ENCODE measurements at places on chromosomes 7 and 10.

DNA sequence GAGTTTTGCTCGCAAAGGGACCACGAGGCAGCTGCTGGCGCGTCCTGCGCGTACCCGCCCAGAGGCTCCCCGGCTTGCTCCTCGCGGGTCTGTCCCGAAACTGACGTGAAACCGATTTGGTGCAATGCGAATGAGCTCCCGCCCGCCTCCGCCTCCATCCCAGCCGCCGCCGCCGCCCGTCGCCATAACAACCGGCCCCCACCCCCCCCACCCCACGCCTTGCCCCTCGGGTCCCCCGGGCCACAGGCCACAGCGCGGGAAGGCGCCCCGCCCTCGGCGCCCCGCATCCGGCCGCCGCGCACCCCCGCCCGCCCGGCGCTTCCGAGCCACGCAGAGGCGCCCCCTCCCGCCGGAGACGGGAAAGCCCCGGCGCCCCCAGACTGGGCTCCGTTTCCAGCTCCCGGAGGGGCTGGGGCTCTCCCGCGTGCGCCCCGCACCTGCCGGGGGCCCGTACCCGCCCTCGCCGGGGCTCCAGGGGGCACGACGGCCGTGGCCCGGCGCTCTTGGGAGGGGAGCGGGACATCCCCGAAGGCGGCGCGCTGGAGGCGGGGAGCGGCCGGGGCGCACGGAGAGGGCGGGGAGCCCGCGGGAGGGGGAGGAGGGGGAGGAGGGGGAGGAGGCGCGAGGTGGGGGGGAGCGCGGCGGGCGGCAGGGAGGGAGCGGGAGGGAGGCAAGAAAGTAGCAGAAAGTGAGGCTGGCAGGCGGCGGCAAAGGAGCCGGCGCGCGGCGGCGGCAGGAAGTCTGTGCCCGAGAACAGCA lies at the start of gene CAMK1D:
Gene CAMK1D, plus strand, starts transcription at position 678 of the 759 bp plus-strand sequence.
- peak; percentile 84 for DNase-seq

GRCh38 chr10:131576341-131577177 lies 265.0 kb upstream of the TCERG1L start:
- no peak for DNase-seq

DNA sequence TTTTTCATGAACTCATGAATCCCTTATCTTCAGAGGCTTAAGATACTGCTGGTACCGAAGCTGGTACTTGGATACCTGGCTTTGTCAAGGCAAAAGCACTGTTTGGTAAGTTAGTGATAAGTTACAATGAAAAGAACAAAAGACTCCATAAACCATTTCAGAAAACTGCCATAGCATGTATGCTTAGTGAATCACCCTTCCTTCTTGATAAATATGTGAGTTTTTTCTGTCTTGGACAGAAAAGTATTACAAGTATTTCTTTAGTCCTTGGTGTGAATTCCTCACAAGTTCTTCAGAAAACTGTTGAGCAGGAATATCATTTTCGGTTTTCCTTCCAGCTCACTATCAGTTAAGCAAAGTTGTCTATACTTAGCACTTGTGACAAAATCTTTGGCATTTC lies 25.6 kb downstream of the PUS7 start:
- DNase-seq, result no peak

GRCh38 chr10:50314169-50315071 lies 63.1 kb upstream of the ASAH2 start:
- DNase-seq, result no peak

DNA sequence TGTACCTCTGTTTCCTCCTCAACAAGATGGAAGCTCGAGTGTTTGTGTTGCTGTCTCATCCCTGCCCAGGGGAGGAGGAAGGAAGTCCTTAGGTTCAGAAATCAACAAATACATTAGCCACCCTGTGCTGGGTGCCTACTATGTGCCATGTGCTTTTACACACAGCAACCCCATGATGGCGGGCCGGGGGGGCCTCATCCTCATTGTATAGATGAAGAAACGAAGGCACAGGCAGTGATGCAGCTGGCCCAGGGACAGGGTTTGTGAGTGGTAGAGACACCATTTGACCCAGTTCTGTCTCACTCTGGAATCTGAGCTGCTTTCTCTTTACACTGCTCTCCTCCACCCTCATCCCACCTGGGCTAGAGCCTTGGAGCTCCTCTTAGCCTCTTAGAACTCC lies 1.9 kb upstream of the CALHM2 start:
- no peak for DNase-seq

GRCh38 chr10:115001506-115002381 lies 63.7 kb downstream of the TRUB1 start:
- no peak for DNase-seq

GRCh38 chr10:11667756-11668155 lies 56.3 kb upstream of the USP6NL start:
- DNase-seq, result no peak

GRCh38 chr10:97042716-97043562 lies 142.8 kb downstream of the SLIT1 start:
- DNase-seq, result no peak

- no peak for DNase-seq
These were observed 41.3 kb upstream of the ATXN7L1 start for GRCh38 chr7:105917659-105918058.

GRCh38 chr7:42492920-42493319 lies 255.9 kb upstream of the GLI3 start:
- no peak for DNase-seq

- DNase-seq, result no peak
These were observed 70.6 kb upstream of the AKR1E2 start for GRCh38 chr10:4755286-4755989.

DNA sequence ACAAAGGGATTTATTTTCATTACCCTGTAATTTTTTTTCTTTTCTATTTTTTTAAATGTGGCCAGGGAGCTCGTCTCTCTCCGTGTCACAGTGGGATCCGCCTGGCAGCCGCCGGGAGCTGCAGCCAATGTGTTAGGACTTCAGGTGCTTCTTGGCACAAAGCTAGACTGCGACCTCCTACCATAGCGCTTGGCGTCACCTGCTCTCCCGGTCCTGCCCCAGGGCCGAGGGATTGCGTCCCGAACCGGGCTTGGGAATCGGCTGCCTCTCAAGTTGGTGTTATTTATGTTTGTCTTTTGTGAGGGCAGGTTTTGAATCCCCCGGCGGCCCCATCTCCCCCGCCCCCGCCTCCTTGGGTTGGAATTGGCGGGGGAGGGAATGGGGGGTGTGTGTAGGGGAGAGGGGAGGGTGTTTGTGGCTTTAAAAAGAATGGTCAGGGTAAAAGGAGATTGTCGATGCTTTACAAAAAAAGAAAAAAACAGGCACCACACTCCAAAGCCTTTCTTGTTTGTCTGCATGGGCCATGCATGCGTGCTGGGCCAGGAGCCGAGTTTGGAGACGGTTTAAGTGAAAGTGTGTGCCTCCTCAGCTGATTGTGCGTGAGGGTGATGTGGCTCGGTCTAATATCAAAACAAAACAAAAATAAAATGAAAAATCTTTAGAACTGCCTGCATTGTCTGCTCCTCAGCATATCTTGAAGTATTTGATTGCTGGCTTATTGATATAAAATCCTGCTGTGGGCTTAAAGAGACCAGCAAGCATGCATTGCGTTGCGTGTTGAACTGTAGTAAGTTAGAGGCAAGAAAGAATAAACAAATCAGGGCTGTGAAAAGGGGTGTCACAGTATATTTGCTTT lies 1.2 kb downstream of the PPP1R9A start:
- DNase-seq, result no peak

DNA sequence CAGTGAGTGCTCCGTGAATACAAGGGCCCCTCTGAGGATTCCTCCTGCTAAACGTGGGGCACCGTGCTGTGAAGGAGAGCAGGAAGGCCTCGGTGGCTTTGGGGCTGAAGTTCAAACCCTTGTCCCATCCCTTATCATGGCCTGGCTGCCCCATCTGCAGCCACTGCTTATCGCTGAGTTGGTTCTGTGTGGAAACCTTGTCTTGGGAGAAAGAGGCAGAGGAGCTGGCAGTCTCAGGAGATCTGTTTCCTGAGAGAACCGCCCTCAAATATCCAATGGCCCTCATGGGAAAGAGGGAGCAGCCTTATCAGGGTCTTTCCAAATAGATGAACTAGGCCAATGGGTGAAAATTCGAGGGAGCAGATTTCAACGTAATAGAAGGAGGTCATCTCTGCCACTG lies 52.0 kb upstream of the NRF1 start:
- DNase-seq, result no peak

- DNase-seq, result no peak
These were observed 6.9 kb upstream of the ZKSCAN1 start for GRCh38 chr7:100008525-100008924.

GRCh38 chr7:519484-520390 lies at the start of gene PDGFA:
Gene PDGFA, minus strand, starts transcription at chr7:519846. Its CDS starts 845 bp downstream, at chr7:519001.
- peak; percentile 36 for DNase-seq

DNA sequence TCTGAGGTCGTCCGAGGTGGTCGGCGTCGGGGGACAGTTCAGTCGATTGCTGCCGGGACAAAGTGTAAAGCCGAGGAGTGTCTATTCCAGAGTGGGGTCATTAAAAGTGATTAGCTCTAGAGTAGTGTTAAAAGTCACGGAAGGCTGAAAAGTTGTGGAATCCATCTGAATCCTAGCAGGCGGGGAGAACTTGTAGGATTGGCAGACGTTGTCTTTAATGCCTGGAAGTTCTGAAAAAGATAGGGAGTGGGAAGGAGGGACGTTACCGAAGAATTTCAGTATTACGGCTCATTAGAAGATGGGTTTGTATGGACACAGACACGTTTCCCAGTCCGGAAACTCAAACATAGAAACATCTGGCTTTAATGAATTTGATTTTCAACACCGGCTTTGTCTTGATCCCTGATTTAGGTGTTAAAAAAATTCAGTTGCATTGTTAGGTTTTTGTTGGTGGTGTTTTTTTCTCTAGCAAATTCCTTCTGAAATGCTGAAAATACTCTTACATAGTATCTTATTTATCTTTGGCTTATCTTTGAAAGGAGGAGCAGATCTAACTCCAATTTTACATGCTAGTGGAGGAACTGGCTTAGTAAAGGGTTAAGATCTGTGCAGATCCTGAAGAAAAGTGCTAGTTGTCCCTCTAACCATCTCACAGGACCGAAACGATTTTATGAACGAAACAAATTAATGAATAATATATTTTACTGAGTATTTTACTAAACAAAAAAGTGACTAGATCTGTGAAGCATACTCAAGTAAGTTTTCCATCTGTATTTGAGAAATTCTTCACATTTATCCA lies 900 bp downstream of the MKLN1 start:
- DNase-seq, result no peak

DNA sequence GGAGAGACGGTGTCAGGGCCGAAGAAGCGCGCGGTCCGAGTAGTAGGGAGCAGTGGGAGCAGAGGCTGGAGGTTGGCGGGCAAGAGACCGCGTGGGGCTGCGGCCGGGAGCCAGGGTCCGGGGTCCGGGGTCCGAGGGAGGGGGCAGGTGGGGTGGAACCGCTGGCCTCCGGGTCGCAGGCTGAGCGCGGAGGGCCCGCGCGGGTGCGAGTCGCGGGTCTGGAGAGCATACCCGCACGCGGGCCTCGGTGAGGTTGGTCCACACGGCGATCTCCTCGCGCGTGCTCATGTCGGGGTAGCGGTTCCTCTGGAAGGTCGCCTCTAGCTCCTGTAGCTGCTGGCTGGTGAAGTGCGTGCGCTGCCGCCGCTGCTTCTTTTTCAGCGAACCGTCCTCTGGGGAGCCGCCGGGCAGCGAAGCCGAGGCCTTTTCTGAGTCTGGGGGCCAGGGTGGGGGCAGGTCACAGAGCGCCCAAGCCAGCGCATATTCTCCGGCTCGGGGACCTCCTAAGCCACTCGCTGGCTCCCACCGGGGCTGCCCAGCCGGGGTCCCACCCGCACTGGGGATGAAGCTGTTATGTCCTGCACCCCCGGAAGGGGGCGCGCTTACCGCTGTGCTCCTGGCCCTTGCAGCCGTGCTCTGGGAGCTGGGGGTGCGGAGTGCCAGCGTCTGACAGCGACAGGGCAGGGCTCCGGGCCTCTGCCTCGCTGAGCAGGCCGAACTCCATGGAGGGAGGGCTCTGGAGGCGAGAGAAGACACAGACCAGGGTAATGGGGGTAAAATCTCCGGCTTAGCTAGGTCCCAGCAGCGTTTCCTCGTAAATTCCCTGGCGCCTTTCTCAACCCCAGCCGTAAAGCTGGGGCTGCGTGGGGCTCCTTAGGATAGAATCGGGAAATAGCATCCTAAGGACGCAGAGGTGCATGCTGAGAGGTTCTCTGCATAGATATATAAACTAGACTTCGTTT lies 5.5 kb downstream of the ELOVL3 start:
- peak; percentile 75 for DNase-seq

DNA sequence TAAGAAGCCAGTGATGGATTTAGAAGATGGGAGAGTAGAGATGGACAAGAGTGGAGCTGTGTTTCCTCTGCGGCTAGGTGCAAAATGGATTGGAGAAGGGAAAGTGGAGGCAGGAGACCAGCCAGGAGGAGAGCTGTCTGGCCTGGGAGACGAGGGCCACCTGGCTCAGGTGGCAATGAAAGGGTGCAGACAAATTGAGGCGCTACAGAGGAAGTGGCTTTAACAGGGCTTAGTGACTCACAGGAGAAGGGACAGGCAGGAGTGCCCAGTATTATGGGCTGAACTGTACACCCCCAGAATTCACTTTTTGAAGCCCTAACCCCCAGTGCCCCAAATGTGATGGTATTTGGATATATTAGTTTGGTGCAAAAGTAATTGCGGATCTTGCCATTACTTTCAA lies 65.6 kb upstream of the DUSP5 start:
- no peak for DNase-seq

DNA sequence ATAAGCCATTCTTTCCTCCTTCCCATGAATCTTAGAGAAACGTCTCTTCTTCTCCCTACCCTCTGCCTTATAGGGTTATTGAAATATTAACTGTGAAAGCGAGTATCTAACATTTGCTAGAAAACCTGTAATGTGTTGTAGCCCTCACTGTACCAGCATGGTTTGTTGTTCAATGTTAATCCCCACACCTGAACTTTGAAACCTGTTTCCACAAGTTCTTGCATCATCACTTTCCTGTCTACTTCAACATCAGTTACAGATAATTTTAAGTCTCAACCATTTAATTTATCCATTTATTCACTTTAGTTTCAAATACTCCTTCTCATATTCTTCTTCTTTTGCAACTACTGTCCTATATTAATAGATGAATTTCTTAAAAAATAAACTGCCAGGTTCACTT lies 148.2 kb downstream of the ETV1 start:
- no peak for DNase-seq

GRCh38 chr7:157613575-157614322 lies 276.9 kb downstream of the DNAJB6 start:
- DNase-seq, result no peak

DNA sequence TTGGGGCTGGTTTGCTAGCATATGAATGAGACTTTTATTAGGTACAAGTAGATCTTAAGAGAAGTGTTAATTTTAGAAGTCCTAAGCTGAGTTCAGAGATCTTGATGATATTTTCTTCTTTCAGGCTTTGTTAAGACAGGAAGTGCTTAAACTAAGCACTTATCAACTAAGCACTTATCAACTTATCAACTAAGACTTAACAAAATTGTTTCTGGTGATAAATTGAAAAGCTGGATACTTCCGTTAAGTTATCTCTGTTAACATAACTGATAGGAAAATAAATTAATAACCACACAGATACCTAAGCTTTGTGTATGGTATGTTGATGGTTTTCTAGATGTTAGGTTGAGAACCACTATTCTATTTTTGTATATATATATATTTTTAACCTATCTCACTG lies 113.7 kb downstream of the PHTF2 start:
- DNase-seq, result no peak

- no peak for DNase-seq
These were observed 19.2 kb downstream of the TMEM273 start for GRCh38 chr10:49168831-49169500.

All from stimulated activated CD4-positive, alpha-beta T cell treated with anti-CD3 and anti-CD28 coated beads, Interleukin-4, amount 100 ng/mL, for 1 hour (primary cell).